Parietal lobe (tissue), 2 donors: ENCODE measurements at places on chromosomes 5 and 9. TPM values are rescaled to one million over a fixed set of nuclear protein-coding genes. Genes with fewer than 3 reads are reported as not detected.

GKAP1 gene
- 13.1 TPM for total RNA-seq

SPARC gene
- total RNA-seq, result 75.1 TPM

CSF1R gene
- 8.8 TPM for total RNA-seq

IFNA13 gene
- total RNA-seq, result not detected

EMB gene
- 3.1 TPM for total RNA-seq

TYRP1 gene
- total RNA-seq, result 0.31 TPM

CFAP157 gene
- 0.94 TPM for total RNA-seq

WDR5 gene
- 23.2 TPM for total RNA-seq

CDH12 gene
- total RNA-seq, result 36.6 TPM
